Activated CD8-positive, alpha-beta memory T cell treated with anti-CD3 and anti-CD28 coated beads for 1 hour (primary cell): ENCODE measurements at places on chromosomes 7 and 10.

GRCh38 chr10:3668966-3669330, 116.1 kb downstream of the KLF6 start:
- no peak for DNase-seq

DNA sequence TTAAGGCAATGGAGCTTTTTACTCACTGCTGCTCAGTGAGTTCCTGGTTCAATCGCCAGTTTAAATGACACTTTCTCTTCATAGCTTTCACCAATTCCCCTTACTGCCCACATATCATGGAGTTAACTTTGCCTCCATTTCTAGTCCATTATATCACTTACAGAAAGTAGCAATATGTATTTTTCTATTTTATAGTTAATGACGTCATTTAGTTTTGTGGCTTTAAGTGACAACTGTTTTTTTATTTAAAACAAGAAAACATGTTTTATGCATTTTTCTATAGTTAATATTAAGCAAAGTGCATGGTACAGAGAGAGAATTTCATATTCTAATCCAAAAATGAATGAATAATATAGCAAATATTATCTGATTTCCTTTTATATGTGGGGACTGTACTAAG, 363.3 kb downstream of the CDC14C start:
- DNase-seq, result no peak

DNA sequence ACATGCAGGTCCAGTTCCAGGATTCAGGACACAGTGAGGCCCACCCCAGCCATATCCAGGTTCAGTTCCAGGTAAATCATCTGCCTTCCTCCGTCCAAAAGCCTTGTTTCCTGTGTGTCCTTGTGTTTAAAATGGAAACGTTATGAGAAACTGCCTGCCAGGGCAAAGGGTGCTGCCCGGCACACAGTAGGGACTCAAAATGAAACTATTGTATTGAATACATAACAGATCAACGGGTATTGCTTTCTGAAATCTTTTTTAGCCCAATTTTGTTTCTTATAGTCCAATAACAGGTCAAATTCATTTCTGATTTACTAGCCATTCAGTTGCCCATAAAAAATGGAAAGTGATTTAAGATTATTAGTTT, 115.5 kb downstream of the EGFR start:
- no peak for DNase-seq

DNA sequence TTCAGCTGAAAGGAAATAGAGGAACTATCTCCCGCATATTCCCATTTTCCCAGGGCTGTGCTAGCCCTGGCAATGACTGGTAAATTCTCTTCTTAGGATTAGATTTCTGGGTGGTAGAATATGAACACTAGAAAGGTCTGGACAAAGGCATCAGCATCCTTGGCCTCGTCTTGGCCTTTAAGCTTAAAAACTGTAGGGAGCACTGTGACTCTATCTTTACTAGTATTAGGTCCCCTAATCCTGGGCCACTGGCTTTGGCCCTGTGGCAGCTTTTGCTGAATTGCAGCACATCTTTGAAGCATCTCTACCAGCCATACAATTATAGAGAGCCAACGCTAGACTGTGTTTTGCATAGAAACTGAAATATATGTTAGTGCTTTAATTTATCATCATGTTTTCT, 41.5 kb upstream of the EBLN1 start:
- DNase-seq, result no peak

DNA sequence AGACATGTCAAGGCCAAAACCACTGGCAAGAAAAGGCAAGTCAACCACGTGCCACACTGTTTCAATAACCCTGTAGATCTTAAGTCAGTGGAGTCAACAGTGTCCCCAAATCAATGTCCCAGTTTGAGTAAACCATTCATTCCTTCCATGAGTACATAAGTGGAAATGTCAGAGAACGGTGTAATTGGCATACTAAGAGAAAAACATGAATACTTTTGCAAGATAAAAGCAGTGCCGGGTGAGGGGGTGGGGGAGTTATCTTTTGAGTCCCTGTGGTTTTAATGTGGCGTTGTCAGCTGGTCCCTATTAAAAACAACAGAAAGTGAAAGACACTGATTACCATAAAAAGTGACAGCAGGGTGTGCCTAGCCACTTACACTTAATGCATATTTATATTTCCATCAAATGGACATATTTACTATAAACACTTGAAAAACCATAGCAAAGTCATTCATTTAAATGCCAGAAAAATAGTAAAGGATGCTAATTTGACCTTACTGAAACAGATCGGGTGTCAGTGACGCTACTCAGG, 37.8 kb downstream of the RSU1 start:
- DNase-seq, result no peak

- DNase-seq, result no peak
These were observed 21.7 kb upstream of the PFKP start for GRCh38 chr10:3045471-3046209.
